ENCODE measurements at places on chromosomes 11 and 22. TPM values are rescaled to one million over a fixed set of nuclear protein-coding genes. Genes with fewer than 3 reads are reported as not detected.

DNA sequence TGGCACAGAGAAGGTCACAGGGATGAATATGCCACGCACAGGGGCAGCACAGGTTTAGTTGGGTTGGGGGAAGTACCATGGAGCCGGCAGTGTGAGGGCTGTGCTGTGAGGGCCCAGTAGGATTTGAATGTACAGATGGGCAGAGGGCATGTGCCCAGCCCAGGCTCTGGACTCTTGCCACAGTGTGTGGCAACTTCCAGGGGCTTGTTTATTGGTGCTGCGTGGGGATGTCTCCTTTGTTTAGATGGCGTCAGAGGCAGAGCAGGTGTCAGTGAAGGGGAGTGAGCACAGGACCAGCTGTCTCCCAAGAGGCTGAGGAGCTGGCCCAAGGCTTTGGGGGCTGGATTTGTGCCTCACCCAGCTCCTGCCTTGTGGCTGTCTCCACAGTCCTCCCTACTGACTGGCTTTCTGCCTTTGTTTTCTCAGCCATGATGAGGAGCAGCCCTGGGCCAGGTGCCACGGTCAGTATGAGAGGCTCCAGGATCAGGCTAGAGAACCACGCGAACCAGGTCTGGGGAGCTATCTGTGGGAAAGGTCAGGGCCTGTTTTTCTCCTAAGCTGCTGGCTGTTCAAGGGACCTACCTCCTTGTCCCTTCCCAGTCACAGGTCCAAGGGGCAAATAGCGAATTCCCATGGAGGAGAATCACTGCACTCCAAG, 21.9 kb downstream of the SUN2 start:
- DNase-seq = peak; percentile 51

GRCh38 chr11:2802389-2803185, 83.0 kb downstream of the CDKN1C start:
- DNase-seq = no peak

DNA sequence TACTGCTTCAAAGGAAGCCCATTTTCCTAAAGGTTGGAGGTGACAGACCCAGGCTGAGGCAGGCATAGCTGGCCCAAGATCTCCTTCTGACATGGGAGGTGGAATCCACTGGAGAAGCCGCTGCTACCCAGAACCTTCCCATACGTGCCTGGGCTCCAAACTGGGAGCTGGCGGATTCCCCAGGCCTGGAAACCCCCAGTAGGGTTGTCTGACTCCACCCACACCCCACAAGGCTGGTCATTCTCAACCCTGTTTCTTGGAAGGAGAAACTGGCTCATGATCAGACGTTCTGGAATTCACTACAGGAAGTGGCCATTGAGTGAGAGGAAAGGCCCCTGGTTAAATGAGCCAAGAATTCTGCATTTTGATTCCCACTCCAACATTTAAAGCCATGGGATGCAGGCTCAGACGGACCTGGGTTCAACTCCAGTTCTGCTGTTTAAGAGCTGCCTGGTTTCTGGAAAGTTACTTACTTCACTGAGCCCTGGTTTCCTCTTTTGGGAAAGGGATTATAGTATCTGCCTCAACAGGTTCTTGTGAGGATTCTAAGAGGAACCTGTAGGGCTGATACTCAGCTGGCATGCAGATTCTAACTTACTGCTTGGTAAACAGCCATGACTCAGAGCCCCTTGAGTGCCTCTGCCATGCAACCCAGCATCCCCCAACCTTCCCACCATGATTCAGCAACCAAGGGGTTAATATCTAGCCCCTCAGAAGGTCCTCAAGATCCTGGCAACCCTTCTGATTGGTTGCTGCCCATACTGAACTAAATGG, 19.4 kb upstream of the TSKU start:
- peak; percentile 74 for DNase-seq

DNA sequence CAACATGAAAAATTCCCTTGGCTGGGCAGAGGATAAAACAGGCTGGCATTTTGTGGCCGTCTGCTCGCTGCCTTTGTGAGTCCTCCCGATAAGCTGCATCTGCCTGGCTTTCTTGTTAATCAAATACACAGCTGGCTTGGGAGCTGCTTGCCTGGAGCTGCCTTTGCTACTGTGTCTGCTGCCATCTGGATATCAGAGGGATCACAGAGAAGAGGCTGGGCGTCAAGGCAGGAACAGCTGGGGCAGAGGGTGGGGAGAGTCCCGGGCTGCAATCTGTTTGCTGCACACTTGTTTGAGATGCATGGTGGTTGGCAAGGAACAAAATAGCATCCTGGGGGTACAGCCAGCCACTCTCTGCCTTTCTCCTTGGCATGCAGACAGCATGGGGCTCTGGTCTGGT, 36.0 kb downstream of the COMMD9 start:
- no peak for DNase-seq

DNA sequence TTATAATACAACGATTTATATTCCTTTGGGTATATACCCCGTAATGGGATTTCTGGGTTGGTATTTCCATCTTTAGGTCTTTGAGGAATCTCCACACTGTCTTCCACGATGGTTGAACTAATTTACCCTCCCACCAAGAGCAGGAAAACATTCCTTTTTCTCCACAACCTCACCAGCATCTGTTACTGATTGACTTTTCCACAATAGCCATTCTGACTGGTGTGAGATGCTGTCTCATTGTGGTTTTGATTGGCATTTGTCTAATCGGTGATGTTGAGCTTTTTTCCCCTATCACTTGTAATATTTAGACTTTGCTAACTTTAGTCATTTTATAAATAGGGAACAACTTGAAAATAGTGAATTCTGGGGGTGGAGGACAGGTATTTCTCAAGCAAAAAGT, 58.1 kb downstream of the PPFIA1 start:
- DNase-seq = no peak

DNA sequence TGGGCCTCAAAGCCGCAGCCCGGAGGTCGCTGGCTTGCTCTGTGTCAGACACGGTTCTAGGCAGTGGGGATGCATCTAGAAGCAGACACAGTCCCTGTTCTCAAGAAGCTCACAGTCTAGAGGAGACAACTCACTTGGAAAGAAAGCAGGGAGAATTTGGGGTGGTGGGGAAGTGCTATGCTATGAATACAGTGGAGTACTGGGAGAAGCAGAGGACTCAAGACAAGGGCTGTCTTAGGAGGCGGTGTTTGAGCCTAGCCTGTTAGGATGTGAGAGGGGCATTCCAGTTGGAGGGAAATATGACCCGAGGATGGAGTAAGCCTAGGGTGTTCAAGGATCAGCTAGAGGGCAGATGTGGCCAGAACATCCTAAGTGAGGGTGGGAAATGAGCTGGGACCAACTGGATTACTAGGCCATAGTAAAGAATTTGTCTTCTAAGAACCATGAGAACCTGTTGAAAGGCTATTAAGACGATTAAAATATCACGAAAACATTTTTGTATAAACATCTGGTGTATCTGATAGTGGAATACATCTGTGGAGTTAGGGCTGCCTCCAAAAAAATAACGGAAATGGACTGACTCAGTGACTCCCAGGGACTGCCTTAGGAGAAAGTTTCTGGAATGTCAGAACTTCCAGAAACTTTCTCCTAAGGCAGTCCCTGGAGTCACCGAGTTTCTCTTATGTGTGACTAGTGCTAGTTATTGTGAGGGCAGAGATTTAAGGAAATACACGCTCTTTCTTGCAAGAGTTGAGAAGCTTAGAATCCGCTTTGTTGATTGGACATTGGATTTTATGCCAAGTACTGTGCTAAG, 1.1 kb upstream of the PITPNB start:
- peak; percentile 84 for DNase-seq

DNA sequence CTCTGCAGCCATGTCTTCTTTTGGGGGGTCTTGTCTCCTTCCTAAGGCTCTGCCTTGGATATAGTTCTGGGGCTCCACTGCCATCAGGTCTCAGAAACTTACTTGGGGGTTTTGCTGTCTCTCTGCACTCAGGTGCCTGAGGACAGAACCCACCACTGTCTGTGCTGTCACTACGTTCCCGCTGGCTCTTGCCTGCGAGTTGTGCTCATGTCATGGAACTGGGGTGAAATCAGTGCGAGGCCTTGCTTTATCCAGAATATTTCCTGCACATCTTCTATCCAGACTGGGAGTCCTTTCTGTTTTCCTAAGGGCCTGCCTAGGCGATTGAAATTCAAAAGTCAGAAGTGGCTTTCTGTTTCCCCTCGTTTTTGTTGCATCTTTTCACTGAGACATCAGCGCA, 6.6 kb upstream of the USP2 start:
- no peak for DNase-seq

DNA sequence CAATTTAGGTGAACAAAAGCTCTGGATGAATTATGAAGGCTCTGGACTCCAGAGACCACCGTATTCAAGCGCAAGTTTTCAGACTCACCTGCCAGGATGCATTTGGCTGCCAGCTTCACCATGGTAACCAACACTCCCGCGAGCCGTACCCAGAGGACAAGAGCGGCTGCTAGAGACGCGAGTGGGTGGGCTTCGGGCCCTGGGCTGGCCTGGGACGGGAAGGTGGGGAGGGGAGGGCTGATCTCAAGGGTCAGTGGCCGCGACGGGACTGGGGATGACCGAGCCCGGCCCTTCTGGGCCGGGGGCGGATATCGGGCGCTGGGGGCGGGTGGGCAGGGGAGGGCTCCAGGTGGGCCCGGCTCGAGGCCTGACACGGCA, 344 bp downstream of the IFT27 start:
- DNase-seq = peak; percentile 16

DNA sequence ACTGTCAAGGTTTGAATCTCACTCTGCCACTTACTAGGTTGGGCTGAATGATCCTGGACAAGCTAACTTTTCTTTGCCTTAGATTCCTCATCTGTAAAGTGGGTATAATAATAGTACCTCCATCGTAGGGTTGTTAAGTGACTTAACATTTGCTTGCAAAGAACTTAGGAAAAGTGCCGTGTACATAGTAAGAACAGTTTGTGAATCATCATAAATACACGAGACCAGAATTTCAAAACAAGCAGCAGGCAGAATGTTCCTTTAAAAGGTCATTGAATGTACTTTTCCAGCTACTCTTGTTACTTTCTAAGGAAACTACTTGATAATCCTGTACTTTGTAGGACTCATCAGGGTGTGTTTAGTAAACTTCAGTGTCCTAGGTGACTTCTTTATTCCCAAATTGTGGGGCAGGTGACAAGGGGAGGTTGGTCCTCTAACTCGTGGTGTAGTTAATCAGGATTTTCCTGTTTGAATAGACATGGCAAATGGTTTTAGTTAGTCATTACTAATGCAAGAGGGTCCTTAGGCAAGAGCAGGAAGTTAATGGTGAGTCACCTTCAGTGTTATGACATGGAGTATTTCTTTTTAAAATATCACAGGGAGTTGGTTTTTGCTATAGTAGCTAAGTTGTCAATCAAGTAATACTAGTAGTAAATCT, 67.9 kb downstream of the YAP1 start:
- peak; percentile 92 for DNase-seq

DNA sequence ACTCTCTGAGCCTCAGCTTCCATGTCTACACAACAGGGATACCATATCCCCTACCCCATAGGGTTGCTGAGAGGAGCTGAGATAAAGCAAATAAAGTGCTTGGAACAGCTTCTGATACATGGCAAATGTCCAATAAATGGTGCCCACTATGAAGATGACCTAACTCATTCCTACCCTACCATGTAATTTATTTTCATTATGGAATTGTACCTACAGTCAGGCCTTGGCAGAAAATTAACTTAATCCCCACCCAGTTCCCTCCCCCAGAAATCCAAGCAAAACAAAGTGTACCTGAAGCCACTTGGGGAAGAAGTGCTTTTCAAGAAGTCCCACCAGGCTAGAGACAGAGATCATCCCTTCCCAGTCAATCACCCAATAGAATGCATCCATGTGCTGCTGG, 10.8 kb downstream of the SRRD start:
- no peak for DNase-seq

DNA sequence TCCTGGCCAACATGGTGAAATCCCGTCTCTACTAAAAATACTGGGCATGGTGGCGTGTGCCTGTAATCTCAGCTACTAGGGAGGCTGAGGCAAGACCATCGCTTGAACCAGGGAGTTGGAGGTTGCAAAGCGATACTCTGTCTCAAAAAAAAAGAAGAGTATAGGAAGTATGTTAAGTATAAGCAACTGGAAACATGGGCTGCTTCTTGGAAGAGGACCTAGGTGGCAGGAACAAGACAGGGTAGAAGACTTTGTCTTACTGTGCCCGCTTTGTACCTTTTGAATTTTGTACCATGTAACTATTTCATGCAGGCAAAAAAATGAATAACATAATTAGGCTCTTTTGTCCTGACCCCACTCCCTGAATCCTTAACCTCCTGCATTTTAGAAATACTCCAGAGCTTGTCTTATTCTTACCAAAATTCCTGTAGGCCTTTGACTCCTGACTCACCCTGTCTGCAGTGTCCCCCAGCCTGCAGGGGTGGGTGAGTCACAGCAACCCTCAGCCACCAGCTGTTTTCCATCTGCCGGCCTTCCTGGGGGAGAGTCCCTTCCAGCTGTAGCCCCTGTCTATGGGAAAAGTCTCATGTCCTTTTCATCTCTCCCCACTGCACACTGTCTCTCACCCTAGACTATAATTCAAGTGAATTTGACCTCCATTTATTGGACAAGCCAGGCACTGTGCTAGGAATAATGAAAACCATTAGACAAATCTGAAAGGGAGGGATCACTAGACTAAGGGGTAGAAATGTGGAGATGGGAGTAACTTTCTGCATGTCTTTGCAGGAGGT, 41.8 kb downstream of the TXN2 start:
- peak; percentile 78 for DNase-seq

GRCh38 chr11:56152333-56152732, 7.8 kb downstream of the OR8K5 start:
- no peak for DNase-seq

DNA sequence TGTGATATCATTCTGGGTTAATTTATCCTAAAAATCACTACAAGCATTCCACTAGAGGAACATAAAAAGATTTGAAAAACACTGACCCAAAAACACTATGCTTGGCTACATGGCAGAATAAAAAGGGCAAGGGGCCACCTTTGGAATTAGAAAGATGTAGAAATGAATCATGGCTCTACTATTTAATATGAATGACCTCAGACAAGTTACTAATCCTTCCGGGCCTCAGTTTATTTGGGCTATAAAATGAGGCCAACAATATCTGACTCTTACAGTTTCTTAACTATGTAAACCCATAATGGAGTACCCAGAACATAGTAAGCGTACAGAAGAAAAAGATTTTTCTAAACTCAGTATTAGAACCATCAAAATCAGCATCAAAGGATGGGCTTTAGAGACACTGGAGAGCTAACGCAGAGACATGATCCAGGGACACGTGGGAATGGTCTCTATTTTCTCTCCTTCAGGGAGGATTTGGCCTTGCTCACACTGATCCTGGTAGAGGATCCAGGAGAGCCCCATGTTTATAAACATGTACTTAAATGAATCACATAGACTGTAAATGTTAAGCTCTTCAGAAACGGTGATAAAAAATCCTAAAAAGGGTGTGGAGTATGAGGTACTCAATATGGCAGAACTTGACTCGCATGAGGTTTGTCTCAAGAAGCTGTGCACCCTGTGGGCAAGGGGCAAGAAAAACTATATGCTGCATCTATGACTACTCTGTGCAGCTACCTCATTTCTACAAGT, 288.4 kb upstream of the PITPNB start:
- no peak for DNase-seq

GRCh38 chr22:29149841-29150555, 55.7 kb upstream of the EMID1 start:
- no peak for DNase-seq

- no peak for DNase-seq
These were observed 1371.2 kb downstream of the BRD1 start for GRCh38 chr22:48456449-48456848.

The RCOR2 gene
- total RNA-seq = not detected

The DEUP1 gene
- total RNA-seq = not detected

The PGR gene
- total RNA-seq = not detected

The NECTIN1 gene
- 59.2 TPM for total RNA-seq

The MAML2 gene
- 8.6 TPM for total RNA-seq

The SCARF2 gene
- total RNA-seq = 0.35 TPM

The MS4A6A gene
- total RNA-seq = not detected

The OR51B4 gene
- total RNA-seq = not detected

The INSC gene
- 5.8 TPM for total RNA-seq

The CELF1 gene
- 189 TPM for total RNA-seq

The CD3D gene
- not detected for total RNA-seq

Measured in MCF 10A (cell line).